KG1 (cell line): ENCODE measurements at places on chromosomes 13 and 19.

- DNase-seq: no peak
These were observed 295.3 kb downstream of the MZT1 start for GRCh38 chr13:72431981-72432682.

GRCh38 chr13:98771838-98772611 lies 19.6 kb upstream of the SLC15A1 start:
- no peak for DNase-seq

GRCh38 chr19:5147074-5147977 lies 178.4 kb downstream of the KDM4B start:
- DNase-seq: no peak

- no peak for DNase-seq
These were observed 178.5 kb downstream of the USP12 start for GRCh38 chr13:26992951-26993719.

DNA sequence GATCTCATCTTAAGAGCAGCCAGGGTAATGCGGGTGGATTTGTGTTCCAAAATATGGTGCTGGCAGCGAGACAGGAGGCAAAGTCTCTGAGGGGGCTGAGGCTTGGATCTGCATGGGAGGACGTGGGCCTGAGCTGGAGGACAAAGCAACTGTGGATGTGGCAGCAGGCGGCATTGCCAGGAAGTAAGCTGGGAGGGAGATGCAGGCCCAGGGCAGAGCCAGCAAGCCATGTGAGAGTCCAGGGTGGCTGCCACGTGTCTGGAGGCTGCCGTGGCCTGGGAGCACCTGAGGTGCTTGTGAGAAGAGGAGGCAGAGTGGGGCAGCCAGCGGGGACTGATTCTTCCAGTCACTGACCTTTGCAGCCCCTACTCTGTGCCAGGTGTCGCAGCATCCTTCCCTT lies 52.0 kb downstream of the DPF1 start:
- DNase-seq: no peak
